Esophagus squamous epithelium (tissue), 5 donors: ENCODE measurements at places on chromosomes 12 and 14. TPM values are rescaled to one million over a fixed set of nuclear protein-coding genes. Genes with fewer than 3 reads are reported as not detected.

DNA sequence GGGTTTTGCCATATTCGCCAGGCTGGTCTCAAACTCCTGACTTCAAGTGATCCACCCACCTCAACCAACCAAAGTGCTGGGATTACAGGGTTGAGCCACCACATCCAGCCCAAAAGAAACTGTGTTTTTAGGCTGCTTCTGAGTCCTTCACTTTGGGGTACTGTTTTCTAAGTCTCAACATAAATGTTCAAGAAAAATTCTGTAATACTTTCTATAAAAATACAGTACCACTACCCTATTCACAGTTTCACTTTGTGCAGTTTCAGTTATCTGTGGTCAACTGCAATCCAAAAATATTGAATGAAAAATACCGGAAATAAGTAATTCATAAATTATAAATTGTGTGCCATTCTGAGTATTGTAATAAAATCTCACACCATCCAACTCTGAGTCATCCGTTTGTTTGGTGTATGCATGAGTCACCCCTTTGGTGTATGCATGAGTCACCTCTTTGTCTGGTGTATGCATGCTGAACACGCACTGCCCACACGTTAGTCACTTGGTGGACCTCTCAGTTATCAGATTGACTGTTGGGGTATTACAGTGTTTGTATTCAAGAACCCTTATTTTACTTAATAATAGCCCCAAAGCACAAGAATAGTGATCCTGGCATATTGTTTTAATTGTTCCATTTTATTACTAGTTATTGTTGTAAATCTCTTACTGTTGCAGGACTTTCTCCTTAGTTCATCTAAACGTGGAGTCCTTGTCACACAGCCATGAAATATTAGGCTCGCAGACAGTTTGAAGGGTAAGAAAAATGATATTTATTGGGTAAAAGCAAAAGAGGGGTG is 190.2 kb downstream of the FSCB start:
- H3K36me3 ChIP-seq, result no peaks in the 10 kb centered on the region
- no peaks in the 10 kb centered on the region for H3K27me3 ChIP-seq

GRCh38 chr14:77375164-77375950 is 1.5 kb downstream of the TMED8 start:
- H3K4me1 ChIP-seq, result peaks cover 12% of the 10 kb centered on the region
- no peaks in the 10 kb centered on the region for H3K27me3 ChIP-seq
- no peak overlapping the region for H3K4me3 ChIP-seq
- H3K36me3 ChIP-seq, result no peaks in the 10 kb centered on the region
- H3K27ac ChIP-seq, result no peak overlapping the region

GRCh38 chr12:119687879-119688278 is 19.9 kb downstream of the PRKAB1 start:
- peaks cover 16% of the 10 kb centered on the region for H3K36me3 ChIP-seq
- no peak overlapping the region for H3K27ac ChIP-seq
- no peak overlapping the region for H3K4me3 ChIP-seq
- peaks cover 11% of the 10 kb centered on the region for H3K4me1 ChIP-seq

GRCh38 chr12:46916796-46917419 is 91.1 kb upstream of the SLC38A4 start:
- H3K27ac ChIP-seq, result peak overlapping the region; percentile 59
- no peaks in the 10 kb centered on the region for H3K36me3 ChIP-seq
- H3K4me3 ChIP-seq, result no peak overlapping the region
- no peak for DNase-seq

DYRK2 gene
- total RNA-seq, result 22.1 TPM

CCDC197 gene
- total RNA-seq, result not detected

ZNF740 gene
- 10.8 TPM for total RNA-seq

DNA sequence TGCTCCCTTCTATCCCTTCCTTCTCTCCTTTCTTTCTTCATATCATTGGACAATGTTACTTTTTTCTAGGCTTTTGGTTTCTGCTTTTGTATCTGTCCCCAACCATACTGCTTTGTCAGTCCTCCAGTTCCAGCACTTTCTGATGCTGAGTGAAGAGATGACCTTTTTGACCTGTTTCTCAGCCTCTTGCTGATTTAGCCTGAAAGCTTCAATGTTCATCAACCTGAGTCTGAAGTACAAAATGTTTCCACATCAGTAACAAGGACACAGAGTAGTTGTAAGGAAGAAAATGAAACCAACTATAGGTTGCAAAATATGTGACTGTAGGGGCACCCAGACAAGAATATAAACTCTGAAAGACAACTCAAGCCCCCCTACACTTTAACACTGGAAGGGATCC is 25.2 kb upstream of the AKAP6 start:
- no peak overlapping the region for H3K4me3 ChIP-seq
- no peaks in the 10 kb centered on the region for H3K36me3 ChIP-seq
- no peak for DNase-seq
- H3K27ac ChIP-seq, result no peak overlapping the region

DNA sequence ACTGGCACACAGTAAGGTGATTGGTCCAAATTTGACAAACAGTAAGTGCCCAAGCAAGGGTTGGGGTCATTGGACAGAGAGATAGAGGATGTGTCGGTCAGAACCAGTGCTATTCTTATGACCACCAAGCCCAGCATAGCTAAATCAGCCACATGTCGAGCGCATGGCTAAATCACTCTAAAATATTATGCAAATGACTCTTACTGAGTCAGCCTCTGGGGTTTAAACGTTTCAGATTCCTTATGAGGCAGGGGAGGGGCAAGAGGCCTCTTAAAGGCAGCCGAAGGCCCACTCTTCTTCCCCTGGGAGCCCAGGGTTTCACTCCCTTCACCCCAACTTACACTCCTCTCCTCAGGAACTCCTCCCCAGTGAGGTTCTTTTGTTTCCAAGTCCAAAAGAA is 603 bp upstream of the ENDOU start:
- H3K27ac ChIP-seq, result peak overlapping the region; percentile 65
- no peak overlapping the region for H3K4me3 ChIP-seq
- DNase-seq, result no peak
- H3K27me3 ChIP-seq, result no peaks in the 10 kb centered on the region

DNA sequence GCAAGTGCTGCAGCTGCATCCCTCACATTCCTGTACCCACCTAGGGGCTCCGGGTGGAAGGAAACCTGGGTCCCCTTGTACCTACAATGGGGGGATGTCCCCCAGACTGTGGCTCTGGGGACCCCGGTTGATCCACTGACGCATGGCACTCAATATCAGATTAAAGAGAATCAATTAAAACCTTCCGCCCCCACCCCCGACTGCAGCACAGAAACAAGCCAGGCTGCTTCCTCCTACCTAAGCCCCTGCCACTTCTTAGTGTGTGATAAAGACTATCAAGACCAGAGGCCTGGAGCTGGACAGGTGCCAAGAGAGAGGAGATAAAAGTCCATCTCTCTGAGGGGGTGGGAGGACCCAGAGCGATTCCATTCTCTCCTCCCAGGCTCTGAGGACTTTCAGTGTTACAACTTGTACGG is 28.2 kb upstream of the RPLP0 start:
- no peak for DNase-seq
- no peaks in the 10 kb centered on the region for H3K27me3 ChIP-seq
- no peak overlapping the region for H3K4me3 ChIP-seq
- peaks cover 17% of the 10 kb centered on the region for H3K36me3 ChIP-seq
- H3K4me1 ChIP-seq, result peaks cover 89% of the 10 kb centered on the region

GRCh38 chr12:124563401-124563800 is 4.0 kb downstream of the NCOR2 start:
- no peaks in the 10 kb centered on the region for H3K27me3 ChIP-seq
- H3K27ac ChIP-seq, result peak overlapping the region; percentile 99
- no peak overlapping the region for H3K4me3 ChIP-seq
- no peak for DNase-seq
- H3K4me1 ChIP-seq, result peaks cover 34% of the 10 kb centered on the region

GRCh38 chr12:53064613-53065436 is 14.4 kb downstream of the SPRYD3 start:
- H3K27ac ChIP-seq, result peak overlapping the region; percentile 74
- H3K4me1 ChIP-seq, result peaks cover 69% of the 10 kb centered on the region
- no peaks in the 10 kb centered on the region for H3K27me3 ChIP-seq
- H3K4me3 ChIP-seq, result no peak overlapping the region

DNA sequence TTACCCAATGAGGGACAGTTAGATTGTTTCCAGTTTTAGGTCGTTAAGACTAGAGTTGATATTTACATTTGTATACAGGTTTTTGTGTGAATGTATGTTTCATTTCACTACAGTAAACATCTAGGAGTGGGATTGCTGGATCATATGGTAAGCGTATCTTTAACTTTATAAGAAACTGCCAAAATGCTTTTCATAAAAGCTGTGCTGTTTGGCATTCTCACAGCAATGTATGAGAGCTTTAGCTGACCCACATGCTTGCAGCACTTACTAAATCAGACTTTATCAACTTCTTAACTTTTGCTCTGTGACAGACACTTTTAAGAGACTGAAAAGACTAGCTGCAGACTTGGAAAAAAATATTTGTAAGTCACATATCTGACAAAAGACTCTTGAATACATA is 262.5 kb upstream of the PELI2 start:
- DNase-seq, result no peak
- H3K27me3 ChIP-seq, result no peaks in the 10 kb centered on the region
- no peaks in the 10 kb centered on the region for H3K36me3 ChIP-seq
- no peak overlapping the region for H3K4me3 ChIP-seq
- H3K4me1 ChIP-seq, result peaks cover 12% of the 10 kb centered on the region

GRCh38 chr14:104917993-104918392 is 6.7 kb upstream of the PLD4 start:
- H3K4me3 ChIP-seq, result no peak overlapping the region
- H3K36me3 ChIP-seq, result no peaks in the 10 kb centered on the region
- no peak for DNase-seq
- no peak overlapping the region for H3K27ac ChIP-seq
- no peaks in the 10 kb centered on the region for H3K27me3 ChIP-seq

LRTM2 gene
- not detected for total RNA-seq

GDF11 gene
- total RNA-seq, result 0.19 TPM

- H3K27me3 ChIP-seq, result no peaks in the 10 kb centered on the region
- peaks cover 44% of the 10 kb centered on the region for H3K4me1 ChIP-seq
- DNase-seq, result no peak
- no peak overlapping the region for H3K4me3 ChIP-seq
Observed at GRCh38 chr12:122651520-122652224, 51.5 kb downstream of the HCAR2 start.

DNA sequence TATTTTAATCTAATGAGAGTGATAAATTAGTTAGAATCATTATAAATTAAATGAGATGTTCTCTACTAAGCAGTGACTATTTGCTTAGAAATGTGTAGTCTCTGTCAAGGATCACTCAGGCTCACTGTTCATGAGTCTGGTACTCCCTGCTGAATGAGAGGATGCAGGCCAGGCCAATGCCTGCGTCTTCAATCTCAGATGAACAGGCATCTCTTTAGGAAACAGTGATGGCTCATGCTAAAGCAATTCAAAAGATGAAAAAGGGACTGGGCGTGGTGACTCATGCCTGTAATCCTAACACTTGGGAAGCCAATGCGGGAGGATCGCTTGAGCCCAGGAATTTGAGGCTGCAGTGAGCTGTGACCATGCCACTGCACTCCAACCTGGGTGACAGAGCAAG is 106.8 kb downstream of the ZFC3H1 start:
- no peak for DNase-seq
- no peaks in the 10 kb centered on the region for H3K36me3 ChIP-seq
- no peak overlapping the region for H3K27ac ChIP-seq
- H3K4me1 ChIP-seq, result no peaks in the 10 kb centered on the region
- H3K4me3 ChIP-seq, result no peak overlapping the region
- H3K27me3 ChIP-seq, result no peaks in the 10 kb centered on the region

- H3K4me1 ChIP-seq, result peaks cover 67% of the 10 kb centered on the region
- no peak for DNase-seq
- H3K36me3 ChIP-seq, result no peaks in the 10 kb centered on the region
- no peak overlapping the region for H3K4me3 ChIP-seq
- H3K27ac ChIP-seq, result peak overlapping the region; percentile 93
Observed at GRCh38 chr14:68705741-68706283, 87.1 kb downstream of the ZFP36L1 start.

DNA sequence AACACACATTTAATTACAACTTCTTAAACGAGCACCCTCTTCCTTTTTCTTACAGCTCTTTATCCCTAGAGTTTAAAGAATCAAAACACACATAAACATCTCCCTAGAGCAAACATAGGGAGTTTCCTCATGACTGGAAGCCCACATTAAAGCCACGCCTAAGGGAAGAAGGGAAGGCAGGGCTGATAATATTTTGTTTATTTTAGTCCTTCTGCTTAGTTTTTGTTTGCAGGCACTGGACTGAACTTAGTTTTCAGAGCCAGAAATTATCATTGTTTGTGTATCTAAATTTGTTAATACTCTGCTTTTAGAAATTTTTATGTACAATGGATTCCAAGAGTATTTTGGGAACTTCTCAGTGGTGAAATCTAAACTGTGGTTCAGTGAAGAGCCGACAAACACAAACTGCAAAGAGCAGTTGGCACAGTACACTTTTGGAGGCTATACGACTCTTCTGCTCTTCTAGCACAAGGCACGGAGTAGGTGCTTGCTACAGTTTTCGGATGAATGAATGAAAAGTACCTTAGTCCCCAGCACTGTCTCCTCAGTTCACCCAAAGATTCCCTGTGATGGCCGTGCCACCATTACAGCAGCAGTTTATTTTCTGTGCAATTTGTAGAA is 17.6 kb upstream of the AMIGO2 start:
- peaks cover 12% of the 10 kb centered on the region for H3K4me1 ChIP-seq
- no peak for DNase-seq
- H3K27ac ChIP-seq, result peak overlapping the region; percentile 29
- no peaks in the 10 kb centered on the region for H3K27me3 ChIP-seq
- H3K4me3 ChIP-seq, result peak overlapping the region; percentile 8

DNA sequence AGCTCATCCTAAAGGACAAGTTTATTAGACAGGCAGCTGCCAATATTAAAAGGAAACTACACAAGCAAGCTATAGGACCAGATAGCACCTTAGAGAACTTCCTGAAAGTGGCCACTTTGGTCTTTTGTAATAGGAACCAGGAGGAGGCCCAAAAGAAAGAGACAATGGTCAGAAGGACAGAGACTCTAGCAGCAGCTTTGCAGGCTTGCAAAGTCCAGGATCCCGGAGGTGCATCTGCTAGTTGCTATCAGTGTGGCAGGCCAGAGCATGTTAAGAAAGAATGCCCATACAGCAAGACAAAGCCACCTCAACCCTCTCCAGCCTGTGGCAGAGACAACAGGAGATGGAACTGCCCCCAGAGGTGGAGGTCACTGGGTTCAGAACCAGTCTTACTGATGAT is 23.4 kb downstream of the APOBEC1 start:
- H3K4me3 ChIP-seq, result no peak overlapping the region
- no peaks in the 10 kb centered on the region for H3K36me3 ChIP-seq
- H3K4me1 ChIP-seq, result peaks cover 13% of the 10 kb centered on the region
- H3K27me3 ChIP-seq, result no peaks in the 10 kb centered on the region

SYCP3 gene
- total RNA-seq, result 0.53 TPM

DNA sequence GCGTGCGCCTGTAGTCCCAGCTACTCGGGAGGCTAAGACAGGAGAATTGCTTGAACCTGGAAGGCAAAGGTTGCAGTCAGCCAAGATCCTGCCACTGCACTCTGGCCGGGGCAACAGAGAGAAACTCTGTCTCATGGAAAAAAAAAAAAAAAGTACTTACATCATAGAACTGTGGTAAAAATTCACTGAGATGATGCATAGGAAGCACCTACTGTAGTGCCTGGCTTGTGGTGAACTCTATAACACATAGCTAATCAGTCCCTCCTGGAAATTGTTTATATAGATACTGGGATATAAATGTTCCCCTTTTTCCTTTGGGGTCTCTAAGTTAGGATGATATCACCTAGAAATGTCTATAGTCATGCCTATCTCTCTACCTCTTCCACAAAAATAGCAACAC is 89.7 kb upstream of the CPM start:
- DNase-seq, result no peak
- H3K4me3 ChIP-seq, result no peak overlapping the region
- H3K4me1 ChIP-seq, result peaks cover 30% of the 10 kb centered on the region

GRCh38 chr14:86124328-86124727 is 594.4 kb downstream of the FLRT2 start:
- H3K36me3 ChIP-seq, result no peaks in the 10 kb centered on the region
- no peak overlapping the region for H3K27ac ChIP-seq
- H3K27me3 ChIP-seq, result no peaks in the 10 kb centered on the region
- no peak overlapping the region for H3K4me3 ChIP-seq
